Right renal pelvis (tissue), 4 donors: ENCODE measurements at places on chromosomes 5 and 9.

DNA sequence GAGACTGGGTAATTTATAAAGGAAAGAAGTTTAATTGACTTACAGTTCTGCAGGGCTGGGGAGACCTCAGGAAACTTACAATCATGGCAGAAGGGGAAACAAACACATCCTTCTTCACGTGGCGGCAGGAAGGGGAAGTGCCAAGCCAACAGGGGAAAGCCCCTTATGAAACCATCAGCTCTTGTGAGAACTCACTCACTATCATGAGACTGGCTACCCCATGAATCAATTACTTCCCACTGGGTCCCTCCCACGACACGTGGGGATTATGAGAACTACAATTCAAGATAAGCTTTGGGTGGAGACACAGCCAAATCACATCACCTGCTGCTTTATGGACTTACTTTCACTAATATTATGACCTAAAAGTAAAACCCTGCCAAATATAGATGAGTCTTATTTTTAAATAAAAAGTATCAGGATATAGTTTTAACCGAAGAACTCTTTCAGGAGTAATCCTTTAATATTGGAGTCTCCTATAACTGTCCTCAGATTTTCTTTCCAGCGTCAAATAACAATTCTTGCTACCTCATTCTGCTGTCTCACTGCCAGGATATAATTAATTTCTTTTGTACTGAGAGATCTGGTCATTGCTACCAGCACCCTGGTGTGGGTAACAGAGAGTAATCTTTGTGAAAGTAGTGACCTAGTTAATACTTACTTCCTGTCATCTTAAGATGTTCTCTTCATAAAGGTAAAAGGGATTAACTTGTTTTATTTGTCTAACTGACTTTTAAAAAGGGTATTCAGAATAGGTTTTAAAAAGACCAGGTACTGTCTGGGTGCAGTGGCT lies 68.6 kb downstream of the NLN start:
- DNase-seq: no peak

- no peak for DNase-seq
Observed at GRCh38 chr5:16807547-16807864, 128.6 kb downstream of the MYO10 start.

DNA sequence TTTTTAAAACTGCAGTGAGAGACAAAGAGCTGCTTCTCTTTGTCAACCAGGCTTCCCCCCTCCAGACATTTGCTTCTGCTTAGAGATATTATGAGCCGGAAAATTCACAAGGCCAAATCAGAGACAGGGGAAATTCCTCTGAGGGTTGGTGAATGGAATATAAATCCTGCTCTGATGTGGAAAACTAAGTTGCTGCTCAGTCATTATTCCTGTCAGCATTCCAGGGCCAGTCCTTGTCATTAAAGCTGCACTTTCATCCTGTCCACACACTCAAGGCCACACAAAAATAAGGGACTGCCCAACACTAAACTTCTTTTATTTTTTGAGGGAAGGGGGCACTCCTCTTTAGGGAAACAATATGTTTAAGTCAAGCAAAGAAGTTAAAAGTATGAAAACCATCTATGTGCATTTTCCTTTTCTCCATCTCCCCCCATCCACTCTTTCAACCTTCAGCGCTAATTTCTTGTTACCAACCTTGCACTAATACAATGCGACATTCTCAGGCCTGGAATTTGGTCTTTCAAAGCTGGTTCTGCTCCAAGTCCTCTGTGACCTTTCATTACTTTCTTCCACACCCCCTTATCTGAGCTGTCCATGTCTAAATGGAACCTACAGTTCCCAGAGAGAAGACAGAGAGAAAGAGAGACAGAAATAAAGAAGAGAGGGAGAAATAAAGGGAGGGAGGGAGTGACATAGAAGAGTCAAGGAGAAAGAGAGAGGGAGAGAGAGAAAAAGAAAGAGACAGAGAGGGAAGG lies 118.9 kb upstream of the S1PR3 start:
- DNase-seq: no peak

GRCh38 chr5:142493875-142494518 lies 169.2 kb upstream of the SPRY4 start:
- no peak for DNase-seq

GRCh38 chr9:84863372-84863771 lies 193.8 kb downstream of the NTRK2 start:
- DNase-seq: no peak

GRCh38 chr5:134088291-134088690 lies 26.2 kb upstream of the TCF7 start:
- DNase-seq: no peak

DNA sequence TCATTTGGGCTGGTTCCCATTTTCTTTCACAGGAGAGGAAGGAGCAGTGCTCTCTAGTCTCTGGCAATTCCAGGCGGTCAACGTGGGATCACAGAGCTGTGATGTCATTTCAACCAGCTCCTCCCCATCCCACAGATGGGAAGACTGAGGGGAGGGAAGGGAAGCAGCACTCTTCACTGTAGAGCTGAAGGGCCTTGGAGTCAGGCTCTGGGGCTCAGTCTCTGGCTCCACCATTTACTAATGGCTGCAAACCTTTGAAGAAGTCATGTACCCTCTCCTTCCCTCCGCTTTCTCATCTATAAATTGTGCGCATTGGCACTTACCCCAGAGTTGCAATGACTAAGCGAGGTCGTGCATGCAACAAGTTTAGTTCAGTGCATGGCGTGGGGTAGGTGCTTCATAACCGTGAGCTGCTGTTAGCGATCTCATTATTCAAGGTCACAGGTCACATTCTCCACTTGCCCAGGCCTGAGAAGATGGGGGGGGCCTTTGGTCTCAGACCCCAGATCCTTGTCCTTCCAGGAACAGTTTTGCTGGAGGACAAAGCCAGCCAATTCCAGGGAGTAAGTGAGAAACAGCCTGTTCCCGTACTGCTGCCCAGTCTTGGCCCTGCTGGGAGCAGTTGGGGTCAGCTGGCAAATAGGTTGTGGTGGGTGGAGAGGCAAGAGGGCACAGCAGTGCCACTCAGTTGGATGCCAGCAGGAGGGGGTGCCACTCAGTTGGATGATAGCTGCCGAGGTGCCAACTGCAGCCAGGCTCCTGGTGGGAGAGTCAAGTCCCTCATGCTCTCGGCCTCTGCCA lies 136.7 kb downstream of the RGS3 start:
- no peak for DNase-seq

GRCh38 chr5:96703995-96704394 lies 41.8 kb downstream of the CAST start:
- no peak for DNase-seq

GRCh38 chr5:118793652-118794051 lies 194.7 kb downstream of the DTWD2 start:
- DNase-seq: no peak

DNA sequence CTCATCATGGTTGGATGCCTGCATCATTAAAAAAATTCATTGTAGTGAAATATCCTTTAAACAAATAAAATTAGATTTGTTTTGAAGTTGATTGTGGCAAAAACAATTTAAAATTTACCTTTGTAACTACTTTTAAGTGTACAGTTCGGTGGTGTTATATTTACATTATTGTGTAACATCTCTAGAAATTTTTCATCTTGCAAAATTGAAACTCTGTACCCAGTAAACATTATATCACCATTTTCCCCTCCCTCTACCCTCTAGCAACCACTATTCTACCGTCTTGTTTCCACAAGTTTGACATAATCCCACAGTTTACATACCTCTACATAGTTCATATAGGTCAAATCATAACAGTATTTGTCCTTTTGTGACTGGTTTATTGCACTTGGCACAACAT lies 2.0 kb upstream of the KIAA1958 start:
- no peak for DNase-seq

DNA sequence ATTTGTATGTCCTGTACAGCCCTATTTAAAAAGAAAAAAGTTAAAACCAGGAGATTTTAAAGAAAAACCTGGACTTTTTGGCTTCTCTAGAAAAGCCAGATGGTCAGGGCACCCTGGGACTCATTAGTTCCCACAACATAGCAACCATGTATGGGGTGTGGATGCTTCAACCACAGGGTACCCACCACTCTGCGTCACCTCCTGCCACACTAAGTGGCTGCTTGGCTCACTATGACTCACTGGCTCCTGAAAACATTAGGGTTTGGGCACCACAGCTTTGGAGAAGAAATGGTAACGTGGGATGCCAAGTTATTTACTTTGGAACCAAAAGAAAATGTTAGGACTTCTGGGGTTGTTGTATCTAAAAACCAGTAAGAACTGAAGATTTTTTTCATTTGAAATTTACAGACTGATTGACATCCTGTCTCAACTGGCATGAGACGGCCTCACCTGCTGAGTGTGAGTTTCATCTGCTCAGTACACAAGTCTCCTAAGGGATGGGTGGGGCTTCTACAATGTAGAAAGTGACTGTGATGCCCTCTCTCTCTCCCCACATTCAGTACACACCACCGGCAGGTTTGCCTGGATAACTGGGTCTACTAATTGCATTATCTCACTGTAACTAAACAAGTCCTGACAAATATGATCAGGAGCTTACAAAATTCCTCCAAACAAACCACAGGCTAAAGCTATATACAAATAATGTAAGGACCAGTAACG lies 103.9 kb downstream of the ESM1 start:
- DNase-seq: no peak

GRCh38 chr5:75510417-75510835 lies 1.0 kb downstream of the CERT1 start:
- DNase-seq: no peak

- no peak for DNase-seq
Observed at GRCh38 chr9:120286530-120286929, 293.4 kb downstream of the CDK5RAP2 start.

- DNase-seq: no peak
Observed at GRCh38 chr9:125549891-125550885, 156.8 kb downstream of the MAPKAP1 start.

DNA sequence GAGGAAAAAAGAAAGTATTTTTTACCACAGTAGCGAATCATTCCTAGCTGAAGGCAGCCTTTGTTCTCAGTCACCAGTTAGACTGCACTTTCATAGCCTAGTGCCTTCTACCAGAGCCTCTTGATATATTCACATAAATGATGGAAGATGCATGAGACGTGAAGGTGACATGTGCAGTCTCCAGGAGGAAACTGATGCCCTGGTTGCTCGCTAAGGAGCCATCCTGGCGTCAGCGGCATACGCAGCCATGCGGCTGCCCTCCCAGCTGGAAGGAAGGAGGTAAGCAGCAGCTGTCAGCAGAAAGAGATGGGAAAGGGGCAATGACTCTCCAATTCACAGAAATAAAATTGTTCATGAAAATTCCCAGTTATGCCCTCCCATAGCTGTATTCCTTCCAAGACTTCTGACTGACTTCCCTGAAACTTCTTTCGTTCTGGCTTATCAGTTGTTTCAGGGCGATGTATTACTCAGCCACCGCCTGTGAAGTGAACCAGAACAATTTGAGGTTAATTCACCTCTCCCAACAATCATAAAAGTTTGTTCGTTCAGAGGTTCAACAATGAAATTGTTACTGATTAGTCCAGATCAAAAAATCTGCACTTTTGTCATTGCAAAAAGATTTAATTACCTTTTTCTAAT lies 331.2 kb downstream of the NR2F1-AS1 start:
- no peak for DNase-seq

GRCh38 chr5:53476019-53476418 lies 4.4 kb upstream of the FST start:
- no peak for DNase-seq

DNA sequence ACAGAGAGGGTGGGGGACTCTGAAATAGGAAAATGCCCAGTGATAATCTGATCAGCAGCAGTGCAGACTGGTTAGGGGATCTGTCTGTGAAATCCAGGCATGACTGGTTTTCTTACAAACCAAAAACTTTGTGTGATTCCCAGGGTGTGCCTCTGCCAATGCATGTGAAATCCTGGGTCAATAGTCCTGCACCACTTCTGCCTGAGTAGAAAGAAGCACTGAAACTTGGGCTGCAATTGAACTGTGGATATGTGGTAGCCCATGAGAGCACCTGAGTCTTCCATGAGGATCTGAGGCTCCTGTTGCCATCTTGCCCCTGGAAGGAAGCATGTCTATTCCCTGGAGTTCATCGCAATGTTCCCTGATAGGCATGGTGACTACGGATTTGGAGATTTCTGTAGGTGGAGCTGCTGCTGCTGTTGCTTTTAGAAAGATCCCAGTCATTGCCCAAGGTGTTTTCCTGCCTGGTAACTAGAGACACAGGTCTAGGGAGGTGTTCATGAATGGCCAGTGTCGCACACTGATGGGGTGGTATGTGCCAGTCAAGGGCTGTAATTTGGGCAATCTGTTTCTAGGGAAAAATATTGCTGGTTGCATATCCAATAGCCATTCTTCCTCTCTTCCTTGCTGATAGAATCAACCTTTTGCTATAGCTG lies 146.7 kb downstream of the CARTPT start:
- no peak for DNase-seq

GRCh38 chr9:116154334-116154975 lies 864 bp downstream of the PAPPA start:
- DNase-seq: no peak

DNA sequence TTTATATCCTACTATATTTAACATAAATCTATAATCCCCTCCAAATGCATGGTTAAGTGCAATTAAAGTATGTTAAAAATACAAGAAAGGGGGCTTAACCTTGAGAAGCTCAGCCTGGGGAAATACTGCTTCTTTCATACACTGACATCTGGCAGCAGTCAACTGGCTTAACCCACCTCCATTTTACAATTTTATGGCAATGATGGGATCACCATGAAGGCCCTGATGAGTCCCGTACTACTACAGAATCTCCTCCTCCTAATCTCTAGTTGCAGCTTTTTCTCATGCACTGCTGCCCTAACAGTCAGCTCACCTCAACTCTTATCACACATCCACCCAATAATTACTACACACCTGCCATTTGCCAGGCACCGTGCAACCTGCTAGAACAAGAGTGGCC lies 40.9 kb downstream of the ZNF608 start:
- DNase-seq: no peak

DNA sequence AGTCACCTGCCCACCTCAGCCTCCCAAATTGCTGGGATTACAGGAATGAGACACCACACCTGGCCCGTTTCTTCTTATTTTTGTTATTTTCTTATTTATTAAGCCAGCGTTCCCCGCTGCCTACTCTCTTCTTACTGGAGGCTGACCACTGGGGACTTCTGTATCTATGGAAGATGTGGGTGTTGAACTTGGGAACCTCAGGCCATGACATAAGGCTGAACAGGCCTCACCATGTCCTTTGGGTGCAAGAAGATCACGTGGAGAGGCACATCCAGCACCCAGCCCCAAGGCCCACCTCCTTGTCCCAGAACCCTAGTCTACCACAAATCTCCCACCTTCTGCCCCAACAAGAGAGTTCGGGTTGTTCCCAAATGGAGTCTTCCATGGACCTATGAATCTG lies 59.4 kb upstream of the NEK6 start:
- no peak for DNase-seq

GRCh38 chr9:98091735-98092612 lies 27.0 kb downstream of the TRIM14 start:
- no peak for DNase-seq

DNA sequence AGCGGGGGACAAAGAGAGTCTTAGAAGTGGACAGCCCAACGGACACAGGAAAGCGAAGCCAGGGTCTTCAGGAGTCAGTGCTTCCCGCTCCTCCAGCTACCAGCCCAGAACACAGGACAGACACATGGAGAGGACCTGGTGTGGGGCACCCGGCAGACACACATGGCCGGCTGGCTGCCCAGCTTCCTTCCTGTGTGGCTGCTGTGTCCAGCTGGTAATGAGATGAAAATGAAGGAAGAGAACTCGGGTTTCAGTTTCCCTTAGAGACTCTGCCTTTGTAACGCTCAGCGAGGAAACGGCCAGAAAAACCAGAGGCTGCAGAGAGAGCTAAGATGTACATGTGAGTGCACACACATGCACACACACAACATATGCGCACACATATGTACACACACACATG lies 87.5 kb downstream of the SECISBP2 start:
- no peak for DNase-seq

- no peak for DNase-seq
Observed at GRCh38 chr5:177103523-177104253, 17.0 kb downstream of the FGFR4 start.

GRCh38 chr9:138013836-138014562 lies 136.4 kb downstream of the CACNA1B start:
- DNase-seq: no peak
